Pancreas (tissue), 10 donors: ENCODE measurements at places on chromosomes 3 and 15. TPM values are rescaled to one million over a fixed set of nuclear protein-coding genes. Genes with fewer than 3 reads are reported as not detected.

DNA sequence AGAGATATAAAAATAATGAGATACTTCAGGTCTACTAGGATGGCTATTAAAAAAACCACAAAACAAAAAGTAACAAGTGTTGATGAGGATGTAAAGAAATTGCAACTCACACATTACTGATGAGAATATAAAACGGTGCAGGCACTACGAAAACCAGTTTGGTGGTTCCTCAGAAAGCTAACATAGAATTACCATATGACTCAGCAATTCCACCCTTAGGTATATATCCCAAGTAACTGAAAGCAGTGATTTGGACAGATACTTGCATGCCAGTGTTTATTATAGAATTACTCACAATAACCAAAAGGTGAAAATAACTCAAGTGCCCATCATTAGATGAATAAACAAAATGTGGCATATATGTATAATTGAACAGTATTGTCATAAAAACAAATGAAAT is 87.5 kb upstream of the MELTF start:
- no peaks in the 10 kb centered on the region for H3K4me1 ChIP-seq
- no peak overlapping the region for H3K4me3 ChIP-seq
- no peaks in the 10 kb centered on the region for H3K27me3 ChIP-seq
- H3K36me3 ChIP-seq, result no peaks in the 10 kb centered on the region

STRC gene
- 0.46 TPM for polyA plus RNA-seq

DNA sequence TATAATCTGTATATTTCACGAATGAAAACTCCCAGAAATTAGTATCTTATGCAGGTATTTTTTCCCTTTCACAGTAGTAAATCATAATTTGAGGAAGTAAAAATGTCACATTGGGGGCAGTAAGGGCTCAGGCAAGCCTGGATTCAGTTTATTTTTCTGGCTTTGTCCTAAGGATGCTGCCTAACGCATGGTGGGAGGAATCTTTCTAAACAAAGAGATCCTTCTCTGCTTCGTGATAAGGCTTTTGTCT is 35.7 kb downstream of the DNASE1L3 start:
- peaks cover 13% of the 10 kb centered on the region for H3K36me3 ChIP-seq
- no peaks in the 10 kb centered on the region for H3K27me3 ChIP-seq
- peak overlapping the region; percentile 87 for H3K27ac ChIP-seq
- H3K4me1 ChIP-seq, result peaks cover 43% of the 10 kb centered on the region
- DNase-seq, result no peak
- H3K4me3 ChIP-seq, result no peak overlapping the region

- no peak for DNase-seq
- H3K27ac ChIP-seq, result no peak overlapping the region
- H3K4me3 ChIP-seq, result no peak overlapping the region
Observed at GRCh38 chr3:52188556-52188955, 9.4 kb upstream of the ALAS1 start.

- H3K4me1 ChIP-seq, result no peaks in the 10 kb centered on the region
- no peaks in the 10 kb centered on the region for H3K36me3 ChIP-seq
- H3K4me3 ChIP-seq, result no peak overlapping the region
- no peaks in the 10 kb centered on the region for H3K27me3 ChIP-seq
- DNase-seq, result no peak
Observed at GRCh38 chr3:128294999-128295468, 141.8 kb downstream of the EEFSEC start.

DNA sequence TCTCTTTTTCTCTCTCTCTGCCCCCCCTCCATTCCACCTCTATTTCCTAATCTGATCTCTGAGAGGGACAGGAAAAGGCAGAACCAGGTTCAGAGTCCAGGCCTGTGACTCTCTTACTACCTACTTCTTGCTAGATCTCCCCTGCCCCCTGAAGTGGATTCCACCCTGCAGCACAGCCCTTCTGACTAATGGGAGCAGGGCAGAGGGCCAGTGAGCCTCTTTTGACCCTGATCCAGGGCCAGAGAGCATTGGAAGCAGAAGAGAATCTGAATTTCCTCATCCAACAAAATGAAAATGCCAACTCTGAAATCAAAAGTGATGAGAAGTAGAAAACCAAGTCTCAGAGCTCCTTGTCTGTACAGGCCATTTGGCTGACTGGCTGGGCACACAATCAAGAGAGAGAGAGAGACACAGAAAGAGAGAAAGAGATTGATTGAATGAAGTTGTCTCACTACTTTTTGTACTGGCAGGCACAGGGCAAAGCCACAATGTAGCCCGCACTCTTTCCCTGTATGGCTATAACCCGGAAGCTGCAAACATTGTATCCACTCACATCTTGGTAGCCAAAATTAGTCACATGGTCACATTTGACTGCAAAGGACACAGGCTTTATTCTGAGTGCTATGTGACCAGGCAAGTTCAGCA is 31.6 kb upstream of the GLCE start:
- H3K27me3 ChIP-seq, result no peaks in the 10 kb centered on the region
- DNase-seq, result no peak
- no peaks in the 10 kb centered on the region for H3K36me3 ChIP-seq
- no peak overlapping the region for H3K4me3 ChIP-seq
- no peaks in the 10 kb centered on the region for H3K4me1 ChIP-seq

GLDN gene
- polyA plus RNA-seq, result 0.68 TPM
